ENCODE measurements at places on chromosomes 7 and 10. TPM values are rescaled to one million over a fixed set of nuclear protein-coding genes. Genes with fewer than 3 reads are reported as not detected.

DNA sequence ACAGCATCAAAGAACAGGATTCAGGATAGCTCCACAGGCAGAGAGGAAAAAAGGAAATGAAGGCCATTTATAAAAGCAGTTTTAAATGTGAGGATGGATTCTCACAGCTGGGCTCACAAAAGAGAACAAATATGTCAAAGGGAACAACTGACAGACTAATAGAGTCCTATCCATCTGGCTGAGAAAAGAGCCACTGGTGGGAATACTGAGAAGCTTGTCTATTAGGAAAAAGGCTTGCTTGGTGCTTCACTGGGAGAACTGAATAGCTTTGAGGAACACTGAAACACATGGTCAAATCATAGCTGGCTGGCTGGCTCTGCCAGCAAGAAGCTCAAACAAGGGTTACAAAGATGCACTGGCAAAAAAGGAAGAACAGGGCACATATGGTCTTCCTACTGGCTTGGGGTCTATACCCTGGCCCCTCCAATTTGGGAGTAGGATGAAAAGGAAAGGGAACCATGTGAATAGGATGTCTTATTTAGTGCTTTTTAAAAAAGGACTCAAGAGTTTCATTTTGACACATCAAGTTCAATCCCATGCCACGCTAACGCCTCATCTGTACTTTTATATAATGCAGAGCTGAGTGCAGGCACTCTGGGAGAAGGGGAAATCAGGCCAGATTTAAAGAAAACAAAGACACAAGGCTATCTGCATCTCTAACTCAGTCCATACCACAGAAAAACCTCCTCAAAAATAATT, 44.8 kb upstream of the KCNIP2 start:
- H3K27ac ChIP-seq: no peak overlapping the region
- DNase-seq: no peak
- no peak overlapping the region for H3K4me3 ChIP-seq
- no peaks in the 10 kb centered on the region for H3K27me3 ChIP-seq
- no peaks in the 10 kb centered on the region for H3K36me3 ChIP-seq

DNA sequence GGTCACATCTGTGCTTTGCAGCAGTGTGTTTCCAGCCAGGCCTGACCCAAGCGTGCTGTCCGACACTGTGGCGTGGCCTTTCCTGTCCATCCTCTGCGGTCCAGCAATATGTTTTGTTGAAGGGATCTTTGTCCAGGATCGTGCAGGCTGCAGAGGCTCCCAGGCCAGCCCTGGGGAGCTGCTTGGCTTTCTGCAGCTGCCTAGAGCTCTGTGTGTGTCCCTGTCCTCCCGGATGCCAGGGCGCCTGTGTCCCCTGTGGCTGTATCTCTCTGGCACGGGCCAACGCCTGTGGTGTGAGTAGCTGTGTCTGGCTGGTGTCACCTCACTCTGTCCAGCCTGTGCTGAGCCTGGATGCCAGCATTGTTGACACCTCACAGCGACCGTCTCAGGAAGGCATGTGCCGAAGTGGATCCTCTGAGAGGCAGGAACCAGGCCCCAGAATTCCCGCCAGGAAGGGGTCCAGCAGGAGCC, 94.5 kb downstream of the INPP5A start:
- H3K4me3 ChIP-seq: no peak overlapping the region
- H3K27me3 ChIP-seq: peaks cover 3% of the 10 kb centered on the region
- DNase-seq: peak; percentile 6

H2BK1 gene
- not detected for total RNA-seq

- H3K4me1 ChIP-seq: 0 out of 2 replicates have a peak, but pooled peaks cover 2% of the 10 kb centered on the region
- no peak overlapping the region for H3K27ac ChIP-seq
- H3K36me3 ChIP-seq: peaks cover 26% of the 10 kb centered on the region
- H3K4me3 ChIP-seq: no peak overlapping the region
- DNase-seq: no peak
These were observed 155.4 kb downstream of the LRMDA start for GRCh38 chr10:75586814-75587213.

OR2A42 gene
- total RNA-seq: 0.37 TPM
